ENCODE measurements at places on chromosomes 7 and 10. TPM values are rescaled to one million over a fixed set of nuclear protein-coding genes. Genes with fewer than 3 reads are reported as not detected.

The HMX3 gene
- not detected for total RNA-seq

The SLC25A13 gene
- 11.5 TPM for total RNA-seq

The LDB3 gene
- 1,738 TPM for total RNA-seq

The SH2D4B gene
- total RNA-seq: not detected

The VGF gene
- total RNA-seq: not detected

The PNLIPRP1 gene
- total RNA-seq: 0.69 TPM

The SSBP1 gene
- total RNA-seq: 114 TPM

The XRCC2 gene
- 0.48 TPM for total RNA-seq

The CLEC2L gene
- total RNA-seq: not detected

The HYCC1 gene
- total RNA-seq: 33.2 TPM

The MNX1 gene
- total RNA-seq: not detected

The MMD2 gene
- not detected for total RNA-seq

The METTL27 gene
- 0.40 TPM for total RNA-seq

The OR13A1 gene
- not detected for total RNA-seq

The GIMAP8 gene
- total RNA-seq: 15.8 TPM

The BEND7 gene
- 11.3 TPM for total RNA-seq

The NPSR1 gene
- not detected for total RNA-seq

The PPP1R3C gene
- total RNA-seq: 133 TPM

The LIPJ gene
- total RNA-seq: 0.53 TPM

The GNAT3 gene
- not detected for total RNA-seq

The ELAPOR2 gene
- total RNA-seq: 6.3 TPM

The CD36 gene
- 827 TPM for total RNA-seq

The SEC61A2 gene
- 15.5 TPM for total RNA-seq

The PIK3CG gene
- total RNA-seq: 1.3 TPM

The EEF1AKMT2 gene
- 18.8 TPM for total RNA-seq

The MACC1 gene
- total RNA-seq: 0.79 TPM

The AS3MT gene
- total RNA-seq: 15.4 TPM

The AOAH gene
- 3.1 TPM for total RNA-seq

The TRIM24 gene
- 23.7 TPM for total RNA-seq

The PILRA gene
- 2.0 TPM for total RNA-seq

The ZNF282 gene
- total RNA-seq: 11.9 TPM

The KCND2 gene
- 0.04 TPM for total RNA-seq

The COL1A2 gene
- total RNA-seq: 103 TPM

The RSPH10B2 gene
- total RNA-seq: not detected

The SEMA3E gene
- total RNA-seq: 0.27 TPM

The TES gene
- total RNA-seq: 14.2 TPM

The IKZF1 gene
- 1.7 TPM for total RNA-seq

The TSPAN13 gene
- 9.2 TPM for total RNA-seq

The NCF1 gene
- 1.7 TPM for total RNA-seq

The LIPK gene
- total RNA-seq: not detected

The PI4K2A gene
- total RNA-seq: 13.1 TPM

The ASNS gene
- 5.1 TPM for total RNA-seq

The GPR26 gene
- total RNA-seq: not detected

The PAPOLB gene
- not detected for total RNA-seq

The KCNIP2 gene
- total RNA-seq: 602 TPM

The CPA2 gene
- 0.91 TPM for total RNA-seq

The MRPS24 gene
- total RNA-seq: 188 TPM

The MSS51 gene
- total RNA-seq: 9.4 TPM

The NEURL1 gene
- 0.57 TPM for total RNA-seq

The ADRA2A gene
- 0.47 TPM for total RNA-seq

The SLC26A3 gene
- total RNA-seq: not detected

The ADARB2 gene
- total RNA-seq: 0.11 TPM

The SPDYE2 gene
- total RNA-seq: not detected

The GBX1 gene
- not detected for total RNA-seq

The MYO1G gene
- 0.57 TPM for total RNA-seq

The STEAP1 gene
- 1.6 TPM for total RNA-seq
